NCI-H1417 treated with DMSO at 0.1 percent for 48 hours (cell line): ENCODE measurements at places on chromosomes 3 and 15.

- no peak for DNase-seq
Measured at GRCh38 chr3:68055215-68055614, 400.8 kb upstream of the SUCLG2 start.

GRCh38 chr3:138282836-138283235 is 46.8 kb downstream of the NME9 start:
- DNase-seq: no peak

GRCh38 chr15:33454996-33455395 is 144.2 kb downstream of the RYR3 start:
- DNase-seq: no peak

GRCh38 chr15:78695046-78695671 is 54.1 kb upstream of the CHRNB4 start:
- no peak for DNase-seq
